Dermis blood vessel endothelial cell (primary cell): ENCODE measurements at places on chromosomes 7 and 10. TPM values are rescaled to one million over a fixed set of nuclear protein-coding genes. Genes with fewer than 3 reads are reported as not detected.

The SKIDA1 gene
- 1.0 and 2.6 TPM in 2 replicates for total RNA-seq

The RAMP3 gene
- 114 and 116 TPM in 2 replicates for total RNA-seq

The WDFY4 gene
- total RNA-seq, result 0.34 and 2.1 TPM in 2 replicates

The PARD3 gene
- total RNA-seq, result 36.4 and 54.7 TPM in 2 replicates

The ZC3HAV1 gene
- 44.6 and 73.2 TPM in 2 replicates for total RNA-seq

The EIF3A gene
- total RNA-seq, result 131 and 167 TPM in 2 replicates

The PKD2L1 gene
- not detected in 2 replicates for total RNA-seq

The NRF1 gene
- 18.9 and 20.2 TPM in 2 replicates for total RNA-seq

The MLXIPL gene
- total RNA-seq, result not detected in 2 replicates

The WEE2 gene
- not detected in 2 replicates for total RNA-seq

The ACBD7 gene
- 0.85 and 6.0 TPM in 2 replicates for total RNA-seq
